Stimulated activated CD8-positive, alpha-beta memory T cell treated with anti-CD3 and anti-CD28 coated beads, Interleukin-7, amount 100 ng/mL, for 1 hour (primary cell): ENCODE measurements at places on chromosomes 4 and X.

DNA sequence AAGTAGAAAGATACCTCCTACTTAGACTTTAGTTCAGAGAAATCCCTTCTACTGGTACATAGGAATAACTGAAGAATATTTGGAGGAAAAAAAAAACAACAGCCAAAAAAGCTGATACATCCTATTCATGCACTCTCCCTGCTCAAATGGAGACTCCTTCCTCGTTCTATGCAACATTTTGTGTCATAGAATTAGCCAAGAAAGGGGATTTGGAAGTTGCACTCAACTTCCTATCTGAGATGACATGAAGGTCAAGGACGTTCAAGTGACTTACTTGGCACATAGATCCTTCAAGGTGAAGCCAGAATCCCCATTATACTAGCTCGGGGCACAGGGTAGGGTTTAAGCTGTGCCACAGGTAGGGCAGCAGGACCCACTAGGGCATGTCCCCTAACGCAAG, 56.2 kb upstream of the S100G start:
- DNase-seq, result no peak

- no peak for DNase-seq
Observed at GRCh38 chr4:144575181-144575580, 70.8 kb upstream of the HHIP start.

GRCh38 chr4:33494150-33494549, 2750.2 kb downstream of the ARAP2 start:
- no peak for DNase-seq

DNA sequence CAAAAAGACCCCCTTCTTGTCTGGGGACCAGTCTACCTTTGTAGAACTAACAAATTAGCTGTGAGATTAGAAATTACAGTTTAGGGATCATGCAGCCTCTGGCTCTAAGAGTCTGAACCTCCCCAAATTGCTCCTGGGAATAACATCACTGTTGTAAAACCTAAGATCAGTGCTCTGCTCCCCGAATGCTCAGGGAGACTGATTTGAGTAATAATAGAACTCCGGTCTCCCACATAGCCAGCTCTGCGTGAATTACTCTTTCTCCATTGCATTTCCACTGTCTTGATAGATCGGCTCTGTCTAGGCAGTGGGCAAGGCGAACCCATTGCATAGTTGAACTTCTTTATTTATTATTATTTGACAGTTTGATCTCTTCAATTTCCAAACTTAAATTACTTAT, 160.8 kb upstream of the VCX3A start:
- no peak for DNase-seq

DNA sequence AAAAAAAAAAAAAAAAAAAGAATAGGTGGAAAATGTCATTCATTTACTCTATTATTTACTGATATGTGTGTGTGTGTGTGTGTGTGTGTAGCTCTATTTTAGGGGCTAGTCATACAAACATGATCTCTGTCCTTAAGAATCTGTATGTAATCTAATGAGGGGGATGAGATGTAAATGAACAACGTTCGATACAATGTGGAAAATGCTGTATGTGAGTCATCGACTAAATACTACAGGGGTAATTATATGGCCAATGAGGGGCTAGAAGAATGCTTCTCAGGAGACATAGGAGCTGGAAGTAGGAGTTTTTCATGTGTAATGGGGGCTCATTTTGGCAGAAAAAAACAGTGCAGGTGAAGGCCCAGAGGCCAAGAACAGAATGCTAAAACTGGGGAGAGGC, 41.9 kb downstream of the LEF1 start:
- DNase-seq, result no peak

DNA sequence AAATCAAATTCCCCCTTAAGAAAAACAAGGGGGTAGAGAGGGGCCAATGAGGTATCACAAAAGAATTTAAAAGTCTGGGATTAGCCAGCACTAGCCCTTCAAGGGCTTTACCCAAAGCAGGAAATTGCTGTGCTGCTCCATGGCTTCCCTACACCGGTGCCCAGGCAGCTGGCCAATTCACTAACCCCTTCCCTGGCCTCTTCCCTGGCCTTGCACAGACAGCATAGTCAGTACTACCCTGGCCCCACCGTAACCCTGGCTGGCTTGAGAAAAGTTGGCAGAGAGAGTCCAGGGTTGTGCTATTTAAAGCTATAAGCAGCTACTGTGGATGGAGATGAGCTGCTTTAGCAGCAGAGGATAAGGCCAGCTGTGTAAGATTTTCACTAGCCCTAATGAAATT, 43.1 kb downstream of the ADAMTS3 start:
- no peak for DNase-seq

DNA sequence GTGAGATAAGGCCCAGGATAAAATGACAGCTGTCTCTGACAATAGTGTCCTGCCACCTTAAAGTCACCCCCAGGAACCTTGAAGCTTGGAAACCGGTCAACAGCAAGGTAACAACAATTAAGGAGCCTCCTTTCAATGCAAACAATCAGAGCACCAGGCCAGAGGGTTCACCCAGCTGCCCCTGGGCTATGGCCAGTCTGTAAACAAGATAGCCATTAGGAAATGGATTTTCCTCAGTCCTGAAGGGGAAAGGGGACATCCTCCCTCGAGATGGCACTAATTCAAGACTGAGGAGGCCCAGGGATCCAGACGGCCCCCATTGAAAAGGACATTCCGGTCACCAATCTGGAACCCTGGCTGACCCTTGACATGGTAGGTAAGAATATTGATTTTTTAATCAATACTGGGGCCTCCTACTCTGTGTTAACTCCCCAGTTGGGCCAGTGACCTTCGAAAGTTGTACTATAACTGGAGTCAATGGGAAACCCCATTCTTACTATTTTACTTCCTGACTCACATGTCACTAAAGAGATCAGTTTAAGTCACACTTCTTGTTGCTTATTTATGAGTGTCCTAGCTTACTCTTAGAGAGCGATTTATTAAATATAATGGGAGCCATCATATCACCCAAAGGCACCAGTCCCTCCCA, 61.7 kb upstream of the CT45A1 start:
- DNase-seq, result no peak

DNA sequence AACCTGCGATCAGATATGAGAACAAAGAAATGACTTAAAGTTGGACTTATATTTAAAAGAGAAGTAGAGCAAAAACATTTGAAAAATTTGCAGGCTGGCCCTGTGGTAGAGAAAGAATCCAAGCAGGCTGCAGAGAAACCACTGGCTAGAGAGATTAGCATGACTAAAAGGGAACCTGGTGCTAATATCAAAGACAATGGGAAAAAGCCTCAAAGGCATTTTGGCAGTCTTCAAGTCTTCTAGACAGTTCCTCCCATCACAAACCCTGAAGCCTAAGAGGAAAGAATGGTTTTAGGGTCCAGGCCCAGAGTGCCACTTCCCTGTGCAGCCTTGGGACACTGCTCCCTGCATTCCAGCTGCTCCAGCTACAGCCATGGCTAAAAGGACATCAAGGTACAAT, 33.4 kb downstream of the KCTD8 start:
- no peak for DNase-seq

GRCh38 chr4:72604324-72604723, 35.3 kb upstream of the ADAMTS3 start:
- DNase-seq, result no peak

DNA sequence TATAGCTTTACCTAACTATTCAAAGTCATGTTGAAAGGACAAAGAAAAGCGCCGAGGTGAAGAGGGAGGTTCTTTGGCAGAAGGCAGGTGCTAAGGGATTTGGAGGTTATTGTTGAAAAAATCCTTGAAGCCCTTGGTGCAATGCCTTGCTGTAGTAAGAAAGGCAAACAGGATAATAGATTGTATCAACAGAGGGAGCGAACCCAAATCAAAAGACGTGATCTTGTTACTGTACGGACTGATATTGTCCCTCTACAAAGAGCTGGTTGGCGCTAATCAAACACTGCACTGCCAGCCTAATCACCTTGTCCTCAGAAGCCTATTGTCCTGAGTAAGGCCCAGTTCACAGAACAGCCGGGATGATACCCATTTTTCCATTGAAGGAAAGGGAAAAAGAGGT, 182.9 kb downstream of the ZIC3 start:
- no peak for DNase-seq

GRCh38 chr4:112514647-112515197, 1.3 kb downstream of the NEUROG2 start:
- no peak for DNase-seq

- DNase-seq, result no peak
Observed at GRCh38 chrX:151999813-152000212, 25.3 kb upstream of the GABRE start.
